ENCODE measurements at places on chromosomes 4 and X.

GRCh38 chrX:11398785-11399184 is 105.6 kb downstream of the AMELX start:
- no peak overlapping the region for H3K27ac ChIP-seq
- no peak for DNase-seq
- no peaks in the 10 kb centered on the region for H3K36me3 ChIP-seq
- no peaks in the 10 kb centered on the region for H3K27me3 ChIP-seq
- no peak overlapping the region for H3K4me3 ChIP-seq

GRCh38 chrX:69268611-69269010 is 103.4 kb upstream of the PJA1 start:
- H3K4me3 ChIP-seq = no peak overlapping the region
- H3K27me3 ChIP-seq = peaks cover 28% of the 10 kb centered on the region
- peaks cover 4% of the 10 kb centered on the region for H3K4me1 ChIP-seq
- H3K27ac ChIP-seq = no peak overlapping the region
- no peak for DNase-seq
- H3K36me3 ChIP-seq = no peaks in the 10 kb centered on the region

- DNase-seq = no peak
- H3K27me3 ChIP-seq = no peaks in the 10 kb centered on the region
- H3K4me1 ChIP-seq = no peaks in the 10 kb centered on the region
- no peak overlapping the region for H3K4me3 ChIP-seq
- no peaks in the 10 kb centered on the region for H3K36me3 ChIP-seq
Measured at GRCh38 chr4:64598066-64598465, 188.8 kb upstream of the TECRL start.

- no peak for DNase-seq
- H3K27me3 ChIP-seq = no peaks in the 10 kb centered on the region
- no peak overlapping the region for H3K4me3 ChIP-seq
- H3K4me1 ChIP-seq = no peaks in the 10 kb centered on the region
- no peak overlapping the region for H3K27ac ChIP-seq
Measured at GRCh38 chr4:20574986-20575385, 125.3 kb upstream of the PACRGL start.

DNA sequence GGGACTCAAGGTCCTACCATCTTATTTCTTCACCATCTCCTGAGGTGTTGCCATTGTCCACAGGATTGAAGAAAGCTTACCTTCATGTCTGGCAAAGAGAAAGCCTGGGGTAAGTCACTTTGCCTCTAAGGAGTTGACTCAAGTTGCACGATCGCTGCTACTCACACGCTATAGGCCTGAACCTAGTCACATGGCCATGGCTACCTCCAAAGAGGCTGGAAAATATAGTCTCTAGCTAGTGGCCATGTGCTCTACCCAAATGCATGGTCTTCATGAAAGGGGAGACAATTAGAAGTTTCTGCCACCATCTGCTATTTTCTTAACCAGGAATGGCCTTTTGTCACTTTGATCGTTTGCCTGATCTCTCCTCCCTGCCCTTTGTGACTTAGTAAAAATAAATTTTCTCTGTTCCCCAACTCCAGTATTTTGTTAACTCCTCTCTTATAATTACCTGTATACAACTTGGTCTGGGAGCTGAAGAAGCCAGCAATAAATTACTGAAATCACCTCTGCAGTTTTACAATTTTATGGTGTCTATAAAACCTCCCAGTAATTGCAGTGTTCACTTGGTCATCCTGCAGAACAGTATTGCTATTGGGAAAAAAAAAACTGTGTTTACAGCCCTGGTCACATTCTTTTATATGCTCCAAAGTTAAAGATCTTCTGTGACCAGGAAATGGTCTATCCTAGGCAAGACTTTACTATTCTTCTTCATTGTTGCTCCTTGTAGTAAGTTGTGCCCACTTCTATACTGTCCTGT is 126.7 kb upstream of the TSPAN5 start:
- no peaks in the 10 kb centered on the region for H3K4me1 ChIP-seq
- H3K36me3 ChIP-seq = no peaks in the 10 kb centered on the region
- DNase-seq = no peak
- no peak overlapping the region for H3K27ac ChIP-seq
- no peak overlapping the region for H3K4me3 ChIP-seq

- no peaks in the 10 kb centered on the region for H3K27me3 ChIP-seq
- H3K4me1 ChIP-seq = no peaks in the 10 kb centered on the region
- H3K4me3 ChIP-seq = no peak overlapping the region
- no peak overlapping the region for H3K27ac ChIP-seq
- H3K36me3 ChIP-seq = no peaks in the 10 kb centered on the region
- no peak for DNase-seq
Measured at GRCh38 chr4:53914313-53915016, 149.9 kb downstream of the CHIC2 start.
